Hematopoietic multipotent progenitor cell treated with erythropoietin and hydrocortisone succinate and interleukin-3 and kit ligand, for 8 days (in vitro differentiated cells): ENCODE measurements at places on chromosomes 4 and X.
A peak's percentile ranks its signal among the peaks of the same experiment; 100 is the strongest.

DNA sequence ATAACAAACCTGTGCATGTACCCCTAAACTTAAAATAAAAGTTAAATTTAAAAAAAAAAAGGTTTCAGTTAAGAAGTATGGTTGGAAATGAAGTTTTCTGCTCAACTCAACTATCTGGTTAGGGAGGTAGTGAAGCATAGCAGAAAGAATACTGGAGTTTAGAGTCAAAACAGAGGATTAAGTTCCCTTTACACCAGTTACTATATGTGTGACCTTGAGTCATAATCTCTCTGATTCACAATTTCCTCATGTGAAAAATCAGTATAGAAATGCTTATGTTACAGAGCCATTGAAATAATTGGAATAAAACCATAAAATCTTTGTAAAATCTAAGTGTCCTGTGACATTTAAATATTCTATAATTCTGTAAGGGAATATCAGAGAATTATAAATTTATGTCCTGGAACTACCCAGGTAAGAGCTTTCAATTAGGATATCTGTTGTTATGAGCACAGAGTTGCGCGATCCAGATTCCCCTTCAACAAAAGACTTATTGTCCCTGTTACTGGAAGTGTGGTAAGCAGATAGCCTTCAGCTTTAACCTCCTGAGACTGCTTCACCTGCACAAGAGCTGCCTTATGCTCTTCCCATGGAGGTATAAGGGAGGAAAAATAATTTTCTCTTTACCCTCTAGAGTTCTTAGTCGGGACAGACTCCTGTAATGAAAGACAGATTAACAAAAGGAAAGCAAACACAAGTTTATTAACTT is 203.8 kb upstream of the NRK start:
- no peak for DNase-seq

DNA sequence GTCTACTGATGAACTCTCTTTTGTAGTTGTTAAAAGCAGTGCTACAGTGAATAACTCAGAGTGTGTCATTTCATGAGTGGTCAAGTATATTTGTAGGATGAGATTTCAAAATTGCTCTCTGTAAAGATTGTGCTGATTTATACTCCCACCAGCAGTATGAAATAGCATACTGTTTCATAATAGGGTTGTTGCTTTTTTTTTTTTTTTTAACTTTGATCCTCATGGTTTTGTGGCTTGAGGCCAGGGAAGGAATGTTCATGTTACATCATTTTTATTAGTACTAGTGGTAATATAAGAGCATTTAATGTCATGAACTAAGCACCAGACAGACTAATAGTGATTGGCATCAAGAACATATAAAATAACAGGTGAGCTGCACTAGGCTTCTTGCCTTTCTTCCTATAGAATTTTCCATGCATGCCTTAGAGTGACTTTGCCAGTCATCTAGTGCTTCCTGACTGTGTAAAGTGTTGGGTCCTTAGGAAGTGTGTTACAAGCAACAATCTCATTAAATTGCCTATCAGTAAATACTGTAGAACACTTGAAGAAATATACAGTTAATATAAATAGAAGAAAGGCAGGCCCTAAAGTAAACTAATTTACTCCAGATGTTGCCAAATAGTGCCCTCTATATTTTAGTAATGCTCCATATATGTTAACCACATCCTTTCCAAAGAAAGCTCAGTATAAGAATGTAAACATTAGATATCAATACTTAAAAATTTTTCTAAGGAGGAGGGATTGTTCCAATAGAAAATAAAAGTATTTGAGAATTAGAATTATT is 38.6 kb upstream of the MSMO1 start:
- DNase-seq: no peak

- DNase-seq: peak; percentile 52
Observed at GRCh38 chr4:53365121-53365485, 758 bp downstream of the SCFD2 start.

- no peak for DNase-seq
Observed at GRCh38 chr4:155780775-155781174, 22.0 kb downstream of the GUCY1B1 start.

DNA sequence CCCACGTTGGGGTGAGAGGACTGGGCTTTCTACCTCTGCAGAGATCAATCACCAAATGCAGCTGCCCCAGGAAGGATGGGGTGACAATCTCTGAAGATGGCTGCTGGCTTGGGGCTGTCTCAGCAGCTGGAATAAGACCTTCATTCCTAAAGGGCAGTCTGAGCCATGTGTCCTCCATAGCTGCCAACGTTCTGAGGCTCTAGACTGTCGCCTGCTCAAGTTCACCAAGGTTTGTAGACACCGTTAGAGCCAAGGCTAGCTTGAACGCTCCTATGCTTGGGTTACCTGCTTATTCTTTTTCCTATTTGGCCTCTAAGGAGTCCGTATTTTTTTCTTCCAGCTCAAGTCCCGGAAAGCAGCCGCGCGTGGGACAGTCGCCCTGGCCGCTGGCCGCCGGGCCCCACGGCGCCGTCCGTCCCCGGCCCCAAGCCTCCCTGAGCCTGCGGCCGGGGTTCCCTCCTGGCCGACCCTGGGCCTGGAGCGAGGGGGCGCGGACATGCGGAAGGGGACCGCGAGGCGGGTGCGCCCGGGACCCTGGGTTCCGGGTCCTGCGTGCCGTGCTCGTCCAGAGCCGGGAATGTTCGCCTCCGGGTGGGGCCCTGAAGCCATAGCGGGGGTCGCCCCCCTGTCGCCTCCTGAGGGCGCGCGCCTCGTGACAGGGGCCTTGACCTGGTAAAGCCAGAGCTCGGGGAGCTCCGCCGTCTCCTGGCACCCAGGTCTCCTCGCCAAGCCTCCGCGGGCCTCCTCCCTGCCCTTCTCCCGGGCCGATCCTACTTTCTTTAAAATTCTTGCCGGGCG is 23.3 kb downstream of the MRFAP1 start:
- no peak for DNase-seq

DNA sequence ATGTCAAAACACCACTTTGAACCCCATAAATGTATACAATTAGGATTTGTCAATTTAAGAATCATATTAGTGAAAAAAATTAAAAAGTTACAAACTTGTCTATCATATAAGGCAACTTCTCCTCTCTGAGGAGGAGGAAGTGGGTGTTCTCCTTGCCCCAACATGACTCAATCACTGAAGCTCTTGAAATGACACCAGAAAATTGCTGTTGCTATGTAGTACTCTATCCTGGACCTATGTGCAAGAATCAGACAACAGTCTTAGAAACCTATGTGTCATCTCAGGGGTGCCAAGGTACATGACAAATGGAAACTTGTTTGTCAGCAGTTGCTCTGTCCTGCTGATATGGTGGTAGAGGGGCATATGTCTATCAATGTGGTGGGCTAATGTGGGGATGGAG is 47.7 kb downstream of the HMGB3 start:
- no peak for DNase-seq

GRCh38 chr4:110778521-110778920 is 155.6 kb upstream of the PITX2 start:
- DNase-seq: no peak

- no peak for DNase-seq
Observed at GRCh38 chr4:160180211-160180610, 1077.3 kb downstream of the RAPGEF2 start.

DNA sequence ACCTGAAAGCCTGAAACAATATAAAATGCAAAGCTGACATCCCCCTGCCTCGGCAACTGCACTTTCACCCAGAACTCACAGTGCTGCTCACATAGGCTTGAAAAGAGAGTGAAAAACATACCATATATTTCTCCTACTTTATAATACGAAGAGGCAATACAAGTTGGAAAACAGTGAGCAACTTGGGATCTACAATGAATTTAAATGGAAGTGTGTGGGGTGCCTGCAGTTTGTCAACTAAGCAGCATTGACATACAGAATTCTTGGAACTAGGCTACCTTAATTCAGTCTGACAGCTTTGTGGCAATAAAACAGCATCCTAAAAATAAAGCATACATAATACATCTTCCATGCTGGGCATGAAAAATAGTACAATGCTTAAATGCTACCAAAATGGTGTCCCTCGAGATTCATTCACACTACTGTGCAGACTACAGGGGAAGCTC is 8.0 kb downstream of the GASK1B start:
- no peak for DNase-seq

- DNase-seq: no peak
Observed at GRCh38 chr4:185138161-185138560, 4.9 kb upstream of the SLC25A4 start.

DNA sequence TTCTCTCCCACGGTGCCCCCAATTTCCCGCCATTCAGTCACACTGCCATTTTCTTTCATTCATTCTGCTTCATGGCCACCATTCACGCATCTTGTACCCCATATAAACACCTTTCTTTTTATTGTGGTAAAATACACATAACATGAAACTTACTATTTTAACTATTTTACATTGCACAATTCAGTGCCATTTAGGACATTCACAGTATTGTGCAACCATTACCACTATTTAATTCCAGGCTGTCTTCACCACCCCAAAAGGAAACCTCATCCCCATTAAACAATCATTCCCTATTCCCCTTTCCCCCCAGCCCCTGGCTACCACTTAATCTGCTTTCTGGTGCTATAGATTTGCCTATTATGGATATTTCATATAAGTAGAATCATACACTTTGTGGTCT is 15.9 kb downstream of the SPACA5 start:
- no peak for DNase-seq

- DNase-seq: peak; percentile 2
Observed at GRCh38 chrX:38489341-38489740, 72.0 kb upstream of the TSPAN7 start.

DNA sequence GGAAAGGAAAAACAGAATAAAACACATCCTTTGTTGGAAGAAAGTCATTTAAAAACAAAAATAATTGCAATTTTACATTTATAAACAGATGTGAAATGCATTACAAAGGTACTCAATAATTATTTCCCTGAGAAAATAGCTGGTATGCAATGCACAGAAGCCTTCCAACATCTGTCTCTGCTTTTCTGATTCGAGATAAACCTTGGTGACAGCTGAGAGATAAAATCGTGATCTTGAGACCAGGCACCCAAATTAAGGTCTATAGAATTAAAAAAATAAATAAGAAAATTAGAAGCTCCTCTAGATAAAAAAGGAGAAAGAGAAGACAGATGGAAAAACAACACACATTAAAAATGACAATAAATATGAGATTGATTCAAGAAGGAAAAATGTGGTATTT is 544.0 kb downstream of the SPRY1 start:
- no peak for DNase-seq

DNA sequence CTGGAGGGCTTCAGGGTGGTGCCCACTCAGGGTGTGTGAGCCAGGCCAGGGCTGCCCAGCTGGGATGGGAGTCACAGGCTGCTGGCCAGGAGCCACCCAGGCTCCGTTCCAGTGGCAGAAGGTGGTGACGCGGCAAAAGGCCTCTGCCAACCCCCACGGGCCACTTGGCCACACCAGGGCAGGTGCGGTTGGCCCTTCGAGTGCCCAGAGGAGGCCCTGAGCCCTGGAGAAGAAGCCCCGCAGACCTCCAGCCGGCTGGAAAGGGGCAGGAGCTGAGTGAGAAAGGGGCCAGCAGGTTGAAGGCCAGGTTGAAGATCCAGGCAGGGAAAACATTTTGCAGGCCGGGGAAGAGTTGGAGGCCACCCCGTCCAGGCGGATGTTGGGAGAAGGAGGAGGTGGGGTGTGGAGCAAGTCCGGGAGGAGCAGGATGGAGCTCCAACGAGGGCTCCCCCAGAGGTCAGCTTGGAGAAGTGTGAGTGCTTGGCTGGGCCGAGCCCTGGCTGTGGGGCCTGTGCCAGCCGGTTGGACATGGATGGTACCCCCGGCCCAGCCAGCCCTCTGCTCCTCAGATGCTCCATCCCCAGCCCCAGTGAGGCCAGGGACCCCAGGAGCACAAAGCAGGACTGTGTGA is 2.8 kb upstream of the CPLX1 start:
- DNase-seq: no peak

- no peak for DNase-seq
Observed at GRCh38 chr4:10175626-10176025, 59.0 kb upstream of the WDR1 start.

GRCh38 chrX:110741213-110741796 is 54.3 kb downstream of the CHRDL1 start:
- no peak for DNase-seq

DNA sequence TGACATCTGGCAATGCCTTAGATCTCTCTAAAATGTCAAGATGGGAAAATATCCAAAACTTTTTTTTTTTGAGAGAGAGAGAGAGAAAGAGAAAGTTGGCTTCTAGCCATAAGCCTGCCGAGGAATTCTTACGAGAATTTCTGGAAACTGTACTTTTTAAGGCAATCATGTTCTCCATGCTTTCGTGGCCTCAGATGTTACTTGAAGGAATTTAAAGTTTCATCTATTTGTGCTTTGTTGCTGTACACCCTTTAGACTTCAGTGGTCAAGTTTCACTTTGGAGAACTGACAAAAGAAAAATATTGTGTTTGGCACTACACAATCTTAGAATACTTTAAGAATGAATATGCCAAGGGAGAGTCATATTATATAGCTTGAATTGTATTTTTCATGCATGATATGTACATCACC is 53.9 kb downstream of the FAT4 start:
- DNase-seq: no peak
